NCI-H2171 (cell line): ENCODE measurements at places on chromosomes 2 and 18.

DNA sequence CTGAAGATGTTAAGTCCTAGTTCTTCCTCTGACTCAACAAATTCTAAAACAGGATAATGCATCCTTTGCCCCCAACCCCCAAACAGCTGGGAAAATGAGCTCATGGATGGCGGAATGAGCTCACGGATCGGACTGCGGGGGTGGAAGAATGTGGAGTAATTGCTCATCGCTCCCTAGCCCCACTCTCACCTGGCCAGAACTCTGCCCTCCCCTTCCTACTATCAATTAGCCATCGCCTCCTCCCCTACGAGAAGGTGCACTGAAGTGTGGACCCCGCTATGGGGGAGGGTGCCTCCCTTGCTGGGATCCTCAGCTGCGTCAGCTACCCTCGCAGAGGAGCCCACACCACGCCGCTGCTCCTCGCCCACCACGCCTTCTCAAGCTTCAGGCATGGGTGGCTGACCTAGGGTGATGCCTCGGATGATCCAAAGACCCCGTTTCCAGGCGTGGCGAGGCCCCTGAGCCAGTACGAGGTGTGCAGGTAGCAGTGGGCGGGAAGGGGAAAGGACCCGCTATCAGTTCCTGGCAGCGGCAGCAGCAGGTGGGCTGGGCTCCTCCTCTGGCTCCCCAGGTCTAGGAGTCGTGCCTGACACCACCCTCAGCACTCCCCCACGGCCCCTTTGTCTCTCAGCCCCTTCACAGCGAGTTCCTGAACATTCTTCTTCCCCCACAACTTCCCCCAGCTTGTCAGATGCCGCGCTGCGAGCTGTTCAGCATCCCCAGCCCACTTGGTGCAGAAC, 82.1 kb upstream of the POMC start:
- DNase-seq, result no peak

DNA sequence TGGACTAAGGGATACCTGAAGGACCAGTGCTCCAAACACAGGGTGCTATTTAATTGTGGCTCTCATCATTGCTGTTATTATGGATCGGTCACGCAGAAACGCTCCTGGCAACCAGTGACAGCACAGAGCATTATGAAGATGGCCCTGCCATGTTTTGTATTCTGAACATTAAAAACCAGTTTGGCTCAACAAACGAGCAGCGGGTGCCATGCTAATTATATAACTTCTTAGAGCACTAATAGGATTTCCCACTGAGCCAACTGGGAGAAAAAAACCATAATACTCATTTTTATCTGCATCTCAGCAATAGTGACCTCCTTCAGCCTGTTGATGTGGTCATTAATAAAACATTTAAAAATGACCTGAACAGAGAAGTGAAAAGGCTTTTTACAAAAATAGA, 212.8 kb downstream of the STK39 start:
- no peak for DNase-seq

- no peak for DNase-seq
Measured at GRCh38 chr2:241564596-241565410, 6.3 kb downstream of the BOK start.

DNA sequence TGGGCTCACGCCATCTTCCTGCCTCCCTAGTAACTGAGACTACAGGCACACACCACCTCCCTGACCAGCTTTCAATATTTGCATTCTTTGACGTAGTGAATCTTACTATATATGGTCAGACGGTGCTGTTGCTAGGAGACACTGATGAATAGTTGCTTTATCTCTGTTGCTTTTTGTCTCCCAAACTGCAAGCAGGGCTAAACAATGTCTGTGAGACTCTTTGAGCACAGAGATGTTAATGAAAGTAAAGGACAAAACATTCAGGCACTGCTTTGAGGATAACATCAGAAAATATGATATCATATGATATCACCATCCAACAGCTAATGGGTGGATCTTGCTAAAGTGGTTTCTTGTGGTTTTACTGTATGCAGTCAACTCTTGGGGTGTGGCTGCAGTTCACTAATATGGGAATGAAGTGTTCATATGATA, 43.0 kb downstream of the EMILIN2 start:
- DNase-seq, result no peak

- no peak for DNase-seq
Measured at GRCh38 chr2:35852-36251, 10.5 kb downstream of the FAM110C start.

- no peak for DNase-seq
Measured at GRCh38 chr2:32745191-32745590, 117.3 kb downstream of the TTC27 start.

GRCh38 chr2:204175552-204176271, 239.1 kb downstream of the ICOS start:
- DNase-seq, result no peak

GRCh38 chr2:170411660-170412059, 233.7 kb downstream of the MYO3B start:
- no peak for DNase-seq
